ENCODE measurements at places on chromosomes 6 and 20.

DNA sequence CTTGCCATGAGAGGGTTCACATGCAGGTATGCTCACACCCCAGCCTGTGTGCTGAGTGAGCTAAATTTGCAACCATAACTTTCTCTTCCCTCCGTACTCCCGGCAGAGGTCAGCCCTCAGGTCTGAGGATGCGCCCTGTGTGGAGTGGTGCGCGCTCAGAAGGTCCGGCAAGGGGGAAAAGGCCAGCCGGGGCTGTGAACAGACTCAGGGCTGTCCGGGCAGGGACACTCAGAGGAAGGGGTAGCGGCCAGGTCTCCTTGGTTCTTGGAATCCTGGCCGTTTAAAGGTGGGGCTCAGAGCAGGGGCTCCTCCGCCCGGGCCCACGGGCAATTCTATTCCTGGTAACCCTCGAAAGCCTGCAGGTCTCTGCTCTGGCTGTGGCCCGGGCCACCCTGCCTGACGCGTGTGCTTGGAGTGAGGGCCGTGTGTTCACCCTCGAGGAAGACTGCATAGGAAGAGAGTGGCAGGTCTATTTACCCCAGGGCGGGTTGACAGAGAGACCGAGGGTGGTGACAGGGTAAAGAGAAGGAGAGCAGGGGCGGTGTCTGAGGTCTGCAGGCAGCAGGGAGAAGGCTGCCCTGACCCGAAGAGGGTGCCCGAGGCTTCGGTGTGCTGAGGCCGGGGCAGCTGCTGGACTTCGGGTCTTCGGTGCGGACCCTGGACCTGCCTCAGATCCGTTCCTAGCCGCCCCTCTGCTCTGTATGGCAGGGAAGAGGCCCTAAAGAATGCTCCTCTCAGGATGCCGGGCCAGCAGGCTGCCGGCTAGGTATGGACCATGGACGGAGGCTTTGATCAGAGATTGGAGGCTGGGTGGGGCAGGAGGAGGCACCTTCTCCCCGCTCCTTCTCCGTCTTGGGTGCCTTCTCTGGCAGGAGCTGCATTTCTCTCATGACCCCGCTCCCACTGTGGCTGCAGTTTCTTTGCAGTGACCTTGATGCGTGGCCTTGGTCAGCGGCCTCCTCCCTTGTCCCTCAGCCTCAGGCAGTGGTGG is 131.1 kb upstream of the ARMC2 start:
- DNase-seq = no peak

- no peak for DNase-seq
Observed at GRCh38 chr6:76174722-76175121, 102.3 kb upstream of the IMPG1 start.

GRCh38 chr6:139051396-139052060 is 23.0 kb downstream of the ABRACL start:
- DNase-seq = no peak

DNA sequence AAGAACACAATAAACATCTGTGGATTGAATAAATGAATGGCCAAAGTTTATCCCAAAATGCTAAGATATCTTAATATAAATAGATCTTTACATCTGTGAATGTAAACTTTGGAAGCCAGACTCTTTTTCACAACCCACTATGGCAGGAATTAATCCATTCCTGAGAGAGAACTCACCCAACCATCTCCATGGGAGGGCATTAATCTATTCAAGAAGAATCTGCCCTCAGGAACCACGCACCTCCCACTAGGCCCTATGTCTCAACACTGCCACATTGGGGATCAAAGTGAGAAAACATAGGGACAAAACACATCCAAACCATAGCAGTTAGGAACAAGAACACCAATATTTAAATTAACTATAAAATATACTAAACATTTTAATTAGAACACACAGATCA is 3.4 kb downstream of the UBE3D start:
- no peak for DNase-seq

DNA sequence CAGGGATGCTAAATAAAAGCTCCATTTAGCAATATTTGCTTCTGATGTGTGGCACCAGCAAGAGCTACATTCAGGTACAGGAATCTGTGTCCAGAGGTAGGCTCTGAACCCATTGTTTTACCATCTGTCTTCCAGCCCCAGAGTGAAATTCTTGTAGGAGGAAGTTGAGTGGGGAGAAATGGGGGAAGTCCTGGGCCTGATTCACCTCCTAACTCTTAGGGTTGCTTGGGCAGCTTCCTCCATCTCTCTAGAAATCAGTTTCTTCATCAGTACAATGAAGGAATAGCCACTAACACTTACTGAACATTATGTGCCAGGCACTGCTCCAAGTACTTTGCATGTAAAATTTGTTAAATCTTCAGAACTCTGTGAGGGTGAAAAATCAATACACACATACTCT is 35.1 kb upstream of the TSPYL1 start:
- DNase-seq = no peak

DNA sequence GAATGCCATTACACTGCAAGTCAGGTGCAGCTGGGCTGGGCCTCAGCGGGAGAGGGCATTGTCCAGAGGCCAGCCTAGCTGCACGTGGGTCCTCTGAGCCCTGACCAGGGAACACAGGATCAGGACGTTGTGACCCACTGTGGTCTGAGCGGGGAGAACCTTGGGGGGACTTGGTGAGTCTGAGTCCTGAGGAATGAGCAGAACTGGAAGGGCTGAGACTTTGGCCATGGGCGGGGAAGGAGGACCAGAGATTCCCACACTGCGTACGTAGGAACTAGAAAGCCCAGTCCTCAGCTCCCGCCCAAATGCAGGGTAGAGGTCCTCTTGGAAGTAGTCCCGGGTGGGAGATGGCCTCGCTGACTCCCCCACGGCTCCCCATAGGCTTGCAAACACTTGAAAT is 42.5 kb downstream of the GABRR2 start:
- no peak for DNase-seq

GRCh38 chr20:703006-703405 is 27.4 kb upstream of the SCRT2 start:
- DNase-seq = no peak

GRCh38 chr6:154261688-154262397 is 94.8 kb downstream of the IPCEF1 start:
- DNase-seq = no peak

- peak; percentile 68 for DNase-seq
Observed at GRCh38 chr6:169935348-169935718, 183.9 kb downstream of the ERMARD start.

- DNase-seq = no peak
Observed at GRCh38 chr6:149138699-149139294, 178.7 kb upstream of the TAB2 start.

DNA sequence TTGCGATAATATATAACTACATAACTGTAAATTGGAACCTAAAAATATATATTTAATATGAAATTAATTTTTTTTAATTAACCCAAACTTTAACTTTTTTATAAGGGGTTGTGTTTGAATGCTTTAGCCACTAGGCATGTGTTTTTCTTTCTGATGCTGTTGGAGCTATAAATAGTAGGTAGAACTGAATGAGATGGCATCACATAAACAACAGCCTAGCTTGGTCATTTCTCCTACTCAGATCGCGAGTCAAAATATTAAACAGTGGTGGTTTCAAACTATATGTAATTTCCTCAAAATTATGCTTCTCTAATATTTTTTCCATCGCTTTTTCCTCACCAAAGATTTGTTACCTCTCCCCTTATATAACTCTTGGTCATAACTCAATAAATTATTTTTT is 243.2 kb downstream of the ARID1B start:
- DNase-seq = no peak

- DNase-seq = peak; percentile 20
Observed at GRCh38 chr6:122372647-122373046, 26.8 kb upstream of the HSF2 start.

- DNase-seq = no peak
Observed at GRCh38 chr6:149013586-149014344, 266.9 kb downstream of the UST start.

DNA sequence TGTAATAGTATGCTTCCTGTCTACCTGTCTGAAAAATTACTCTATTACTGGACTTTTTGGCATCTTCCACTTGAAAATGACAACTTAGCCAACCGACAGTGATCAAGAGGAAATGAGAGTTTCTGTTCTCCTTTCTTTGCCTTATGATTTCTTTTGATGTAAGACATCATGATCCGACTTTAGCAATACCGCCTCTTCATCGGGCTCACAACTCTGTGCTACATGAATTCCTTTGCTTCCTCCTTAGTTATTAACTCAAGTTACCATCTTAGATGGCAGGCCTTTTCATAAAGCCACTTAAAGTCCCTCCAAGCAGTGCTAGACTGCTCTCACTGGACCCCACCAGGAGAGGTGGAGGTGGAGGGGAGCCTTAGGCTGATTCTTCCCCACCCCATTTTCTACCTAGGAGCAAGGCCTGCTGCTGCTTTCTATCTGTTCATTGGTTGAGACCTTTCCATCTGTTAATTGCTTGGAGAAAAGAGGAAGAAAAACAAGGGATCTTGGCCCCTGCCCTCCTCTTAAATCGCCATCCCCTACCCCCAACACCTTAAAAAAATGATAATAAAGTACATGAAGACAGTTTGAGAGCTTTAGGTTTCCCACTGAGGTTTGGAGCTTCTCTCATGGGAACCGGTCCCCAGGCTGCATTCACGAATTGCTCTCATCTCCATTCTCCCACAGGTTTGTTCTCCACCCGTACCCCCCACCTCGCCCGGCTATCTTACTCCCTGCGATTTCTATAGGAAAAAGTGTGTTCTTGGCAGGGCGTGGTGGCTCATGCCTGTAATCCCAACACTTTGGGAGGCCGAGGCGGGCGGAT is 21.6 kb upstream of the MCM3 start:
- no peak for DNase-seq

DNA sequence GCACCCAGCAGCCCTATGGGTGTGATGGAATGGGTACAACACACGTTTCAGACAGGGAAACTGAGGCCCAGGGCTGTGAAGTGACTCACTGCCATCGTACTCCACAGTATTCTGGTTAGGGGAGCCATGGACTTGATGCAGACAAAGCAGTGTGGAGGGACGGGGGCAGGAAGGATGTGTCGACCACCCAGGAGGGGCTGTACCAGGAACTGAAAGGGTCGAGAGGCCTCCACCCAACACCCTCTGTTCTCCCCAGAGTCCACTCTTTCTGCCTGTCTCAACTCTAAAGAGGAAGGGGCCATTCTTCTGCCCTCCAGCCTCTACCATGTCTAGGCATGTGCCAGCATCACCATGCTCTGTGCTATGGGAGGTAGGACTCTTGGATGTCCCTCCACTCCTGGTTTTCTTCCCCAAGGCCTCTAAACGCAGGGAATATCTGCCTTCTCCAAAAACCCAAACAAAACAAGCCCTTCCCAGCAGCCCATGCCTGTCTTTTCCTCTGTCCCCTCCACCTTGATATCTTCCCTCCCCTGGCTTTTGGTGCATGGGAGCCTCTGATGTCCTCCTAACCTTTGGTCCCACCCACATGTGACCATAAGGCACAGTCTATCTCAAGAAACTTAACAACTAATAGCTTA is 7.4 kb downstream of the SLC22A1 start:
- DNase-seq = no peak

GRCh38 chr6:41724228-41724580 is 11.2 kb downstream of the TFEB start:
- no peak for DNase-seq

- DNase-seq = no peak
Observed at GRCh38 chr6:3526962-3527650, 70.3 kb upstream of the SLC22A23 start.

- DNase-seq = no peak
Observed at GRCh38 chr6:137722749-137723272, 144.2 kb upstream of the TNFAIP3 start.

GRCh38 chr6:146770275-146770964 is 171.6 kb downstream of the ADGB start:
- no peak for DNase-seq

GRCh38 chr6:29626948-29627754 is 5.8 kb downstream of the GABBR1 start:
- DNase-seq = no peak

DNA sequence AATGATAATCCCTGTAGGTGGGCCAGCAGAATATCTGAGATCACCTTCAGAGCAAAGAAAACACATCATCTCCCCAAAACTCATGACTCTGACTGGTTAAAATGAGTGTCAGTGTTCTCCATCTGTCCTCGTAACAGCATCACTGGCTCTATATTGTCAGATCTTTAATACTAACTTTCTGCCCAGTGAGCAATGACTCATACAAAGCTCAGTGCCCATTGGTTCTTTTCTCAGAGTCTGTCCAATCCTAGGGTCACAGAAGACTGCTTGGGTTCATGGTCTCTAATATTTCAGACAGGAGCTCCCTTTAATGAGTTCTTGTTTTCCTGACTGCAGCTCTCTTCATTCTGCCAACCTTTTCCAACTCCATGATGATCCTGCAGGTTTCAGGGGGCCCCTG is 36.4 kb downstream of the HLA-DPB1 start:
- DNase-seq = peak; percentile 50

- no peak for DNase-seq
Observed at GRCh38 chr20:33267701-33268100, 15.3 kb upstream of the BPIFB1 start.

- DNase-seq = no peak
Observed at GRCh38 chr6:85192186-85192585, 257.7 kb upstream of the NT5E start.

GRCh38 chr6:81752921-81753710 is 635 bp upstream of the TENT5A start:
- DNase-seq = peak; percentile 72

DNA sequence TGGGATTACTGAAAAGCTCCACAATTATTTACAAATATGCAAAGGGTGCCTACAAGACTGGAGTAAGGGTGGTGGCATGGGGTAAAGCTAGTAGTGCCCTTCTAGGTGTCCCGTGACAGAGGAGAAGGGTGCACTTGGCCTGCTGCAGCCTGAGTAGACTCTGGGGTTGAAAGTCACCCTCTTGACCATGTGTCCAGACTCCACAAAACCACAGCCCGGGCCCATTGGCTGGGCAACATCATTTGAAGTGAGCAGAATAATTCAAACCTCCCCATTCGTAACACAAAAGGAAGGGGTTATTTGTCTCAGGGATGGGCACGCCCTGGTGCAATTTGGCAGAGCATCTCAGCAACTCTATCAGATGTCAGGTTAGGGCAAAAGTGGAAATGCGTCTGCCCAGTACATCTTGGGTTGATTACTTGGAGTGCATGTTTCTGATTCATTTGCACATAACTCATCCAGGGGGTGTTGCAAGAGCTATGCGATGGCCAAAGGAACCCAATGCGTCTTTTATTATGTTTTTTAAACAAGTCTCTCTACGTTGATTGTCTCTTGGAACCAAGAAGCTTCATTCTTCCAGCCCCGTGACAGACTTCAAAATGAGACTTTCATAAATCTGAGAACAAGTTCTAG is 56.7 kb downstream of the ISM1 start:
- DNase-seq = no peak

- DNase-seq = no peak
Observed at GRCh38 chr6:149045404-149045803, 272.1 kb upstream of the TAB2 start.

- no peak for DNase-seq
Observed at GRCh38 chr6:107280791-107281190, 165.5 kb upstream of the BEND3 start.

DNA sequence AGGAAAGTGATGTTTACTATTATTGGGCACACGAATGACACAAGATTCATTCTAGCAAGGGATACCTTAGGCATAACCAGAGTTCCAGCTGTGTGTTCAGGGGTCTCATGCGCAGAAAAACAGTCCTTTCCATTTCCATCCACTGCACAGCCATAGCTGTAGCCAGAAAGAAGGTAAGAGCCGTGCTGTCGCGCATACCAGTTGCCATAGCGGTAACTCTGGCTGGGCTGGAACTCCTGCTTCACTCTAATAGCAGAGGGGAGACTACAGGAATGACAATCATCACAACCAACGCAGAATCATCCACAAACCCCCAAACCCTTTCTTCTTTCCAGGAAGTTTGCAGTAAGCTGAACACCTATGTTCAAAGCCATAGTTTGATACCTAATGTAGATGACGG is 7.5 kb downstream of the C6orf52 start:
- DNase-seq = no peak

- DNase-seq = no peak
Observed at GRCh38 chr6:6970851-6971250, 136.9 kb upstream of the RREB1 start.

All from left kidney (tissue), 8 donors.